ENCODE measurements at places on chromosomes 2 and 18.
A peak's percentile ranks its signal among the peaks of the same experiment; 100 is the strongest.

GRCh38 chr18:8813611-8814010 lies 108.3 kb downstream of the MTCL1 start:
- H3K4me3 ChIP-seq, result no peak overlapping the region
- H3K4me1 ChIP-seq, result no peaks in the 10 kb centered on the region
- no peak overlapping the region for H3K27ac ChIP-seq
- no peak for DNase-seq

DNA sequence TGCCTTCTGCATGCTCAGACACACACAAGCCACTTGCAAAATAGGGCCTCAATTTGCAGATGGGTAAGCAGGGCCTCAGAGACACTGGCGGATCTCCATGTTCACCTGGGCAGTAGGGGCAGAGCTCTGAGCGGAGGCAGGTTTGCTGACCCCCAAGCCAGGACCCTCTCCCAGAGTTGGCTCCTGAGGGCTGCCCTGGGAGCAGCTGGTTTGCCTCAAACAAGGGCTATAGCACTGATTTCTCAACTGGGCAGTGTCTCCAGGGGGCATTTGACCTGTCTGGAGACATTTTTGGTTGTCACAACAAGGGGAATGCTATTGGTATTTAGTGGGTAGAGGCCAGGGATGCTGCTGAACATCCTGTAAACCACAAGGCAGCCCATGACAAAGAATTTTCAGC lies 11.6 kb downstream of the GLI2 start:
- H3K27ac ChIP-seq, result no peak overlapping the region
- no peaks in the 10 kb centered on the region for H3K4me1 ChIP-seq
- no peak overlapping the region for H3K4me3 ChIP-seq
- DNase-seq, result peak; percentile 29

GRCh38 chr2:152879275-152879674 lies 160.9 kb downstream of the ARL6IP6 start:
- H3K4me3 ChIP-seq, result no peak overlapping the region
- no peaks in the 10 kb centered on the region for H3K4me1 ChIP-seq
- no peak for DNase-seq
- H3K27ac ChIP-seq, result no peak overlapping the region
- H3K36me3 ChIP-seq, result no peaks in the 10 kb centered on the region
- no peaks in the 10 kb centered on the region for H3K27me3 ChIP-seq

DNA sequence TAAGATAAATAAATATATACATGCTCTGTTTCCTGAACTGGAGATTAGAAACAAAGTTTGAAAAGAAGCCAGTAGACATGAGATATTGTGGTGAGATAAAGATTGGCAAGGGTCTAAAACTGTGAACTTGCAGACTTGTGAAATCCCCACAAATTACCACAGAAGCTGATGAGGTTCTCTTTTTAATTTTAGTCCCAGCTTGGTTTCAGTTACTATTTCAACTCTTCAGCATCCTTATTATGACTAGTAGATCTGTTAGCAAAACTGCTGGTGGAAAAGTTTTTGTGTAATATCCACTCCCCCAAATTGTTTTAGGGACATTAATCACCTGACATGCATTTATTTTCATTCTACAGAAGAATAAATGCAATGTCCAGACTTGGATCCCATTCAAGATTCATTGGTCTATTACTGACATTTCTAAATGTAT lies 20.8 kb downstream of the RASGRP3 start:
- H3K27me3 ChIP-seq, result peaks cover 4% of the 10 kb centered on the region
- H3K4me3 ChIP-seq, result no peak overlapping the region
- peaks cover 58% of the 10 kb centered on the region for H3K4me1 ChIP-seq

Measured in activated CD8-positive, alpha-beta memory T cell treated with anti-CD3 and anti-CD28 coated beads, Interleukin-2, amount 10 ng/mL, durations not matched to agents 7 days and 5 days (primary cell).